Activated CD8-positive, alpha-beta memory T cell treated with anti-CD3 and anti-CD28 coated beads for 1 hour (primary cell): ENCODE measurements at places on chromosomes 12 and 14.

- DNase-seq: no peak
These were observed 360.8 kb downstream of the PAWR start for GRCh38 chr12:79329933-79330332.

DNA sequence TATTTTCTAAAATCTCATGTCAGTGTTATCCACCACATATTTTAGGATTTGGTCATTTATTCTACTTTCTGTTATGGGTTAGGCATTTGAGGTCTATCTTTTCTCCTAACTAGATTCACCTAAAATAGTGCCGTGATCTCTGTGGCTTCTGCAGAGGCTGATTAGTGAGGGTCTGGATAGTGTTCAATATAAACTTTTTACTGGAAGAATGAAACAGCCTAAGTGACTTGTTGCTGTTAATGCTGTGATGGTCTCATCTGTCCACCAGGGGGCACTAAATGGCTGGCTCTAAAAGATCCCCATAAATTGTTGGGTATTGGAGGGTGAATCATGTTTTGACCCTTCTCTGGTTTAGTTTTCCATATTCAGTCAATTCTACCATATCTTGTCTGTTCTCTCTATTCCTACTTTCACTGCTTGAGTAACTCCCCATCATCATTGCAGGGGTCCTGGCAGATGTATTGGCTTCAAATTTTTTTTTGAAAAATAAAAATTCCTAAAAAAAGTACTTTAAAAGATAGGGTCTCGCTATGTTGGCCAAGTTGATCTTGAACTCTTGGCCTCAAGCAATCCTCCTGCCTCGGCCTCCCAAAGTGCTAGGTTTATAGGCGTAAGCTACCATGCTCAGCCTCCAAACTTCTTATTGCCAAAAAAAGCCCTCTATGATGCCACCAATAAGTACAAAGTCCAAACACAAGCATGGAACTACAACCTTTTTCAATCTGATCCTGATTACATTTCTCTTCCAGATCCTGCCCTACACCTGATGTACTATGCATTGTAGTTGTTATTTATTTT lies 6.9 kb downstream of the PABPN1 start:
- peak; percentile 35 for DNase-seq

GRCh38 chr14:90381999-90382451 lies 14.8 kb upstream of the CALM1 start:
- DNase-seq: no peak

- DNase-seq: peak; percentile 14
These were observed 612 bp downstream of the PHC1 start for GRCh38 chr12:8914716-8915526.

GRCh38 chr14:104283197-104284106 lies 145.1 kb downstream of the KIF26A start:
- DNase-seq: no peak
